ENCODE measurements at places on chromosomes 13 and 19.

- DNase-seq = no peak
Measured at GRCh38 chr13:71780546-71780945, 86.5 kb downstream of the DACH1 start.

- DNase-seq = no peak
Measured at GRCh38 chr13:20128459-20128931, 32.4 kb downstream of the GJA3 start.

GRCh38 chr19:39471756-39472536 is 8.7 kb upstream of the TIMM50 start:
- no peak for DNase-seq

- DNase-seq = no peak
Measured at GRCh38 chr19:39152066-39152465, 26.5 kb downstream of the PAK4 start.

- DNase-seq = peak; percentile 99
Measured at GRCh38 chr13:27022571-27023311, 148.9 kb downstream of the USP12 start.

GRCh38 chr19:39038098-39038497 is 5.7 kb upstream of the FBXO27 start:
- peak; percentile 16 for DNase-seq

- no peak for DNase-seq
Measured at GRCh38 chr13:34162544-34162933, 344.6 kb downstream of the RFC3 start.

DNA sequence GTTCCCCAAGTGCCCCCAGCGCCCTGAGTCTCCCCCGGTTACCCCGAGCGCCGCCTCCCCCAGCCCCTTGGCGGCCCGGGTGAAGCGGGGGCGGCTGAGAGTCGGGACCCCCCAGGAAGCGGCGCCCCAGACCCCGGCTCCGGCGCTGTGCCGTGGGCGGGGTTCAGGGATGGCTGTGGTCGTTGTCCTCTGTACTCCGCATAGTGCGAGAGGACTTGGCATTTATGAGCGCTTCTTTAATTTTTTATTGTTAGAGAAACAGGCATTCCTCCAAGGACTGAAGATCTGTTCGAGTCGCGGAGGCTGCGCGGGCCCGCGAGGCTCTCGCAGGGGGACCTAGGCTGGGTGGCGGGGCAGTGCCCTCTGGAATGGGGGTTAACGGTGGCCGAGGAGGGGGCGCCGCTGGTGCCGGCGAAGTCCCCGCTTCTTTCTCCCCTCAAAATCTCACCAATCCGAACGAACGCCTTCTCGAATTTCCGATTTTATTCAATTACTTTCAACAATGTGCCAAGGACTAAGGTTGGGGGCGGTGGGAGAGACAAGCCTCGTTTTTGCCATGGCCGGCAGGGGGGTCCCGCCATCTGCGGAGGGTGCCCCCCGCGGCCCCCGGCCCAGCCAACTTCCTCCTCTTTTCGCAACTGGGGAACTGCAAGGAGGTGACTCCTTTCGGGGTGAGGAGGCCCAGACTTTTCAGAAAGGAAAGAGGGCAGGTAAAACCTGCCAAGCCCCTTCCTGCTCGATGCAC is 596 bp upstream of the GJB2 start:
- peak; percentile 50 for DNase-seq

DNA sequence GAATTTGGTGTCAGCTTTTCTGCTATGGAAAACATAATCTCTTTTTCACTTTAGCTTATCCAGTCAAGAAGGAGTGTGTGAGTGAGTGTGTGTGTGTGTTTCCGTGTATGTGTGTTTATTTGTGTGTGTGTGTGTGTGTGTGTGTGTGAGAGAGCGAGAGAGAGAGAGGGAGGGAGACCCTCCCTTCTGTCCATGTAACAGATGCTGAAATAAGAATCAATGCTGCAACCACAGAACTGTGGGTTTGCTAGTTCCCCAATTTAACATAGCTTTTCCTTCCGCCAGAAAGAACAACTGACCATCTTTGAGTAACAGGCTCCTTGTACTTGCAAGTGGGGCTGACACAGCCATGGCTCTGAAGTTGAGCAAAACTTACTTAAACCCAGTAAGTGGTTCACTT is 5.2 kb downstream of the LCP1 start:
- DNase-seq = no peak

GRCh38 chr13:63632321-63632720 is 2216.7 kb upstream of the PCDH20 start:
- no peak for DNase-seq

- no peak for DNase-seq
Measured at GRCh38 chr19:11214387-11214786, 17.0 kb upstream of the KANK2 start.

DNA sequence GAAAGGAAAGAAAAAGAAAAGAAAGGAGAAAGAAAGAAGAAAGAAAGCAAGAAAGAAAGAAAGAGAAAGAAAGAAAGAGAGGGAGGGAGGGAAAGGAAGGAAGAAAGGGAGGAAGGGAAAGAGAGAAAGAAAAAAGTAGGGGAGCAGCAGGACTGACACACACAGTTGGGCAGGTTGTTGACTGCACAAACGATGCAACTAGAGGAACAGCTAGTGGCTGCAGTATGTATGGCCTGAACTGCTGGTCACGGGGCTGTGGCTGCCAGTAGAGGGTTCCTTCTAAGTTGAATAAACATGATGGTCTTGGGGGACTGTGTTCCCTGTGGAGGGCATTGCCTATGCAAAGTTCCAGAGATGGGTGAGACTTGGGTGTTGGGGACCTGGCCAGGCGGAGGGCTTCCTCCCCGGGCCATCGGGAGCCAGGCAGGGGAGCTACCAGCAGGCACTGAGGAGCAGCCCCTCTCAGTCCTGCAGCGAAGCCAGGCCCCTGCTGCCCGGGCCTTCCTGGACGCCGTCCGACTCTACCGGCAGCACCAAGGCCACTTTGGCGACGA is 16.7 kb upstream of the COLGALT1 start:
- no peak for DNase-seq

GRCh38 chr19:16429066-16429758 is 42.6 kb downstream of the EPS15L1 start:
- no peak for DNase-seq

DNA sequence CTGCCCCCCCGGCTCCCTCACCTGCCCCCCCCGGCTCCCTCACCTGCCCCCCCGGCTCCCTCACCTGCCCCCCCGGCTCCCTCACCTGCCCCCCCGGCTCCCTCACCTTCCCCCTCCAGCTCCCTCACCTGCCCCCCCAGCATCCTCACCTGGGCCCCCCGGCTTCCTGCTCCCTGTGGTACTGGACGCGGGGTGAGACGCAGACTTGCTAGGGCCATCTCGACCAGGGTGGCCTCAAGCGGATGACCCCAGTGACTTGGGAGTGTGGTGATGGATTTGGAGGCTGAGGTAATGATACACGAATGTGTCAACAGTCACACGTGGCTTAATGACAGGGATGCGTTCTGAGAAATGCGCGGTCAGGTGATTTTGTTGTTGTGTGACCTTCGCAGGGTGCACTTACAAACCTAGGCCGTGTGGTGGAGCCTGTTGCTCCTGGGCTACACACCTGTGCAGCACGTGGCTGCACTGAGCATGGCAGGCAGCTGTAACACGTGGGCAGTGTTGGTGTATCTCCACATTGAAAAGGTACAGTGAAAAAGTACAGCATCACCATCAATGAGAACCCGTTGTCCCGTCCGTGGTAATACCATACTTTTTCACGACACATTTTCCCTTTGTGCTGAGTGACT is 197.8 kb downstream of the TEX29 start:
- DNase-seq = peak; percentile 30

GRCh38 chr13:39970177-39970846 is 314.9 kb downstream of the COG6 start:
- DNase-seq = no peak

- DNase-seq = no peak
Measured at GRCh38 chr13:21435687-21436151, 23.4 kb downstream of the ZDHHC20 start.

DNA sequence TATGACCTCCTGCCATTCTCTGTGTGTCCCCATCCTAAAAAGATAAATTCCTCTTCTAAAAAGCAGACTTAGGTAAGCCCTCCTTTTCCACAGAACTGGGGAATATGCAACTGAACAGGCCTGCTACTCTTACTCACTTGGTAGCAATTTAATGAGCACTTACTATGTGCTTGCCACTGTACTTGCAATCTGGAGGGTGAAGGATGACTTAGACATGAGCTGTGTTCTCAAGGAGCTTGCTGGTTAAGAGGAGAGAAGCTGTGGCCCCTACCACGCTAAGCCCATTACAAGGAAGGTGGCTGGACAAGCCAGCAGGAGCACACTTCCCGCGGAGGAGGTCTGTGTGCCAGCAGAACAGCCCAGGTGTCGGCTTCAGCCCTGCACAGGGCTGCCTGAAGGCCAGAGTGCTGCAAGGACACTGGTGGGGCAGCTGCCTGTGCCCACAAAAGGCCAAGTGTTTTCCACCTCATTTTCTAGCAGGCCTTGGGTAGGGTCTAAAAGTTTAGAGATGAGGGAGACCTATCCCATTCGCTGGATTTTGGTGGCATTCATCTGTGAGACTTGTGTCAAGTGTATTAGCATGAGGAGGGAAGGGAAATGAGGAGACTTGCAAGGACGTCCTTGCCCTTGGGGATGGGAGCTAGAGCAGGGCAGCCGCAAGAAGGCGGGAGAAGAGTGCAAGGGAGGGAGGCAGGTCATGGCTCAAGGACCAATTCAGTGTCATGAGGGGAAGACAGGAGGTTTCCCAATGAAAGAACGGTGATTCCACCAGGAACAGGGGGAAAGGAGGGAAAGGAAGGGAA is 52.0 kb downstream of the COL4A1 start:
- DNase-seq = no peak

DNA sequence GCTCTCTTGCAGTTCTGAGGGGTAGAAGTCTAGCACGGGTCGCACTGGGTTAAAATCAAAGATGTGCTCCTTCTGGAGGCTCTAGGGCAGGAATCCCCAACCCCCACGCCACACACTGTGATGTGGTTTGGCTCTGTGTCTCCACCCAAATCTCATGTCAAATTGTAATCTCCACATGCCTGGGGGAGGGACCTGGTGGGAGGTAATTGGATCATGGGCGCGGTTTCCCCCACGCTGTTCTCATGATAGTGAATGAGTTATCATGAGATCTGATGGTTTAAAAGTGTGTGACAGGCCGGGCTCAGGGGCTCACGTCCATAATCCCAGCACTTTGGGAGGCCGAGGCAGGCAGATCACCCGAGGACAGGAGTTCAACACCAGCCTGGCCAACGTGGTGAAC is 26.6 kb upstream of the CALM3 start:
- DNase-seq = no peak

GRCh38 chr19:17534767-17535166 is 20.7 kb upstream of the COLGALT1 start:
- no peak for DNase-seq

DNA sequence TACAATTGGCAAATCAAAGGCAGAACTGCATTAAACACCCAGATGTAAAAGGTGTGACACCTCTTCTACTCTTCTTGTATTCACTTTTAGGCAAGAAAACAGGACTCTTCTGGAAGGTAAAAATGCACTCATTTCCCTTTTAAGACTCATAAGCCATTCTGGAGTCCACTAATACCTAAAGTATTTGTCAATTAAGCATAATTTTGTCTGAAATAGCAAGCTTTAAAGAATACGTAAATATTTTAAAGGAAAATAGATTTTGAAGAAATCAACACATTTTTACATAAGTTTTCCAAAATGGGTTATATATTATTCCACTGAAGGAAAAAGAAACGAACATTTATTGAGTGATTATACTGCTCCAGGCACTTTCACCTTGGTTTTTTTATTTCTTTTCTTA is 661.7 kb upstream of the GPC6 start:
- no peak for DNase-seq

DNA sequence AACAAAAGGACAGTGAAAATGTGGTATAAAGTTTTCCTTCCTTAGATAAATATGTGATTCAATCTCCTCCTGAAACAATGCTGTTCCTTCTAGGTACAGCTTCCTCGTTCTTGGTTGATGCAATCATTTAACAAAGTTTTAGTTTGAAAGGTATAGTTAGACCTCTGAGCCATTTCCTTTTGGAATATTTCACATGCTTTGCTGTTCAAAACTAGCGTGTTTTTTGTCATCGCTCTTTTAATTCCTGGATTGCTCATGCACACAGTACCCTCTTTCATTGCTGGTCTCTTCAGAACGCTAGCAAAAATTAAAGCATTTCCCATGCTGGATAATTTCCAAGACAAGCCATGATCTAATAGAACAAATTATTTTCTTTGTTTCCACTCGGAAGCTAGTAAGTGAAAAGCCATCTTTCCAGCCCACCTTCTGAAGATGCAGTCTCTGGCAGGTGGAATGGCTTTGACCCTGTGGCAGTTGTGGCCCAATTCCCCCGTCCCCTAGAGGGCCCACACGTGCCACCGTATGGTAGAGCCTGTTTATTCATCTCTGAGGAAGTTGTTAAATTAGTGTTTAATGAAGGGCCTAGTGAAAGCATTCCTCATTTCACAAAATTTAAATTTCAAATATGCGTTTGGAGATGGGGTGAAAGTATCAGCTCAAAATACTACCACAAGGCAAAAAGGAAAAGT is 1040.6 kb upstream of the SLC10A2 start:
- no peak for DNase-seq

GRCh38 chr19:56987184-56987583 is 132.6 kb upstream of the USP29 start:
- DNase-seq = no peak

DNA sequence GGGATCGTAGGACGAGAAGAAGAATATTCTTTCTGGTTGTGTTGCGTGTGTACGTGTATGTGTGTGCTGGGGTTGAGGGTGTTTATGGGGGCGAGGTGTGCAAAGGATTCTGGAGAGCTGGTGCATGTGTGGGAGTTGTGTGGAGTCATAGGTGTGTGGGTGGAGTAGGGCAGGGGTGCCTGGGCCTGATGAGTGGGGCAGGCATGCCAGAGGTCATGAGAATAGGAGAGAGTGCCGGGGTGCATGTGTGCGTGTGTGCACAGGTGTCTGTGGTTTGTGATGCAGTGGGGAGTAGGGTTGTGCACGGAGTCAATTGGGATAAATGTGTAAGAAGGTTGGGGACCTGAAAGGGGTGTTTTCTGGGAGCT is 649 bp downstream of the TMEM91 start:
- DNase-seq = no peak

DNA sequence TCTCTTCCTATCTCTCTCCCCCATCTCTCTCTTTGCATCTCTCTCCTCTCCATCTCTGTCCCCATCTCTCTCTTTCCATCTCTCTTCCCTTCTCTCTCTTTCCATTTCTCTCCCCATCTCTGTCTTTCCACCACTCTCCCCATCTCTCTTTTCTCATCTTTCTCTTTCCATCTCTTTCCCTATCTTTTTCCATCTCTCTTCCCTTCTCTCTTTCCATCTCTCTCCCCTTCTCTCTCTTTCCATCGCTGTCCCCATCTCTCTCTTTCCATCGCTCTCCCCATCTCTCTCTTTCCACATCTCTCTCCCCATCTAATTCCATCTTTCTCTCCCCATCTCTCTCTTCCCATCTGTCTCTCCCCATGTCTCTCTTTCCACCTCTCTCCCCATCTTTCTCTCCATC is 24.5 kb downstream of the ADGRE3 start:
- DNase-seq = no peak

GRCh38 chr13:84867246-84867645 is 932.0 kb downstream of the SLITRK6 start:
- DNase-seq = no peak

DNA sequence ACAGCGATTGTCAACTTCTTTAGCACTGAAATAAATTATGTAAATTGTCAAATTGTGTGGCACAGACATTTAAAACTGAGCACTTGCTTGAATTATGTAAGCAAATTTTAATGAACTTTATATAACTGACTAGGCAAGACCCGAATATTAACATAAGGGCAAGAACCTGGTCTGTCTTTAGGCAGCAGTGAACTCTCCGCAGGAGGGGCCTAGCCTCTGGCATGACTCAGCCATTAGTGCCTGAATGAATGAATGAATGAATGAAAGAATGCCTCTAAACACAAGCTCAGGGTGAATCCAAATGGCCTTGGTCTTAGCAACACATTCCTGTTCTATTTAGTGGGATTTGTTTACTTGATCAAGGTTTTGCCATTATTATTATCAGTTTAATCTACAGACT is 654.7 kb upstream of the ARGLU1 start:
- no peak for DNase-seq
